ENCODE measurements at places on chromosomes 5 and 9.

DNA sequence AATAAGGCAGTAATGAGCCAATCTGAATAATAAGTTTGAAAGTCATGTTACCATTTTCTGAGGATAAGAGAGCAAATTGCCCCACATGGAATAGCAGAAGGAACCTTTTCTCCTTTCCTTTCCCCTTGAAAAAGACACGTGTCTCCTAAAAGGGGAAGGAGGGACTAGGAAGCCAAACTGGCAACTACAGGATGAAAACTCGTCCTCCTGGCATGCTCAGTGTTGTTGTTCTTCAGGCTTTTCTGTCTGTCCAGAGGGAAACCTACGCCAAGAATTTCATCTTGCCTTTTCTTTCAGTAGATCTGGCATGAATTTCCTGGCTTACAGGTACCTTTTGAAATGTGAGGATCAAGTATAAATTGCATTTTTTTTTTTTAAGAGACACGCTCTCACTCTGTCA, 355.9 kb upstream of the TLE4 start:
- DNase-seq, result no peak

- no peak for DNase-seq
Measured at GRCh38 chr9:138038244-138038671, 160.7 kb downstream of the CACNA1B start.

- no peak for DNase-seq
Measured at GRCh38 chr5:133741396-133741795, 129.1 kb upstream of the FSTL4 start.

DNA sequence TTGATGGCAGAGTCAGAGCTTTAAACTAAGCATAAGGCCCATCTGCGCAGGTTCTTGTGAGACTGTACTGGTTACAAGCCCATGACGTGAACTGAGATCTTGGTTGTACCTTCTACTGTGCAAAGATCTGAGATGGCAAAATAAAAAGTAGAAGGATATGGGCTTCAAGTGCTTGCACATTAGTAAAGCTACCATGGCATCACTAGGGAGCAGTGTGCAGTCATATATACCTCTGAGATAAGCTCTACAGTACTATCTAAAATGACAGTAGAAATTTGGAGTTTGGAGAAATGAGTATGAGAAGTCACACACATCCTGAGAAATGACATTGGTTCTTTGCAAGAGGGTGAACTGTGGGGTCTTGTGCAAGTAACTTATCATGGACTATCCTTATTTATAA, 408.2 kb upstream of the PRR16 start:
- peak; percentile 46 for DNase-seq

DNA sequence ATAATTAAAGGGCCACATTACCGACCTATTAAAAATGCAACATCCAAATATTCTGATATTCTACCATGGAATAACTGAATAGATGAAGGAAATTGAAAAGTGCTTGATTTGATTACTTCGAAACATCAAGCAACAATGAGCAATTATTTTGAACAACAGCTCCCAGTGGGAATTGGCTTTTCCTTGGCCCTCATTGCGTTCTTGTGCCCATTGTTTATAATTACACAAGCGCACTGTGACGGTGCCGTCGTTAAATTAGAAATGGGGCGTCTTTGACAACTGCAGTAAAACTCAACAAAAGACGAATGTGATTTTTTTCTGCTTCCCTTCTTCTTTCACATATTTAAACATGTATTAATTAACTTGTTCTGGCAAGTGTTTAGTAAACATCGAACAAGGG, 61.6 kb downstream of the CDH6 start:
- no peak for DNase-seq

DNA sequence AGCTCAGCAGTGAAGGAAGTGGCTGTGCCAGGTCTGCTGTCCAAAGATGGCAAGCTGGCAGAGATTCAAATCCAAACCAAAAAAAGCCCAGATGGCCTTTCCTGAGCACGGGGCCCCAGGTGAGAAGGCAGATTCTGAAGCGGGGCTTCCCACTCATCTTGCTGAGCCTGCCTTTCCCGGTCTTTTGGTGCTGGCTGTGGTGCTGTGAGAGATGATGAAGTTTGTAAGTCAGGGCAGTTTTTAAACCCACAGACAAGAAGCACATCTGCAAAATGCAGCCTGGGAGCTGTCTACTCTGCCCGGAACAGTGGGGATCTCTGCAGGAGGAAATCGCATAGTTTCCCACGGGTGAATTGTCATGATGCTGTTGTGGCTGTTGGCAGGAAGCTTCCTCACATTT, 85.0 kb upstream of the IRX4 start:
- no peak for DNase-seq

DNA sequence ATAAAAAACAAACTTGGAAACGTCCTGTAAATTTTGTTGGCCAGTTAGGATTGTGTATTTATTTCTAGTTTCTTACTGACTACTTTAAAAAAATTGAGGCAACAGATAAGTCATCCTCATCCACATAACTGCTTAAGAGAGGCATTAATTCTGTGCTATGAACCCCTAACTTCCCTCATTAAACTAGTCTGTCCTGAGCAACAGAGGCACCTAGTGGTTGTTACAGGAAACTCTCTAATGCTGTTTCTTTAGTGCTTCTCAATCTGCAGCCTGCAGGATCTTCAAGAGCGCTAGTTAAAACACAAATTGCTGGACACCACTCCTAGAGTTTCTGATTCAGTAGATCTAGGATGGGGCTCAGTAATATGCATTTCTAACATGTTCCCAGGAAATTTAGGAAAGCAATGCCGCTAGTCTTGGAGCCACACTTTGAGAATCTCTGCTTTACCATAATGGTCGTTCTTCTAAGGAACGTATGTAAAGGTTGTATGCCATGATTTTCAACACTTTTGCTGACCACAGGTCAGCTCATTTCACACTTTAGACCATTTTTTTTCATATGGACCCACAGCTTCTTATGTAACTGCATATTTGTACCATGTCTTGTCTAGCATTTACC, 410.1 kb upstream of the SMARCA2 start:
- DNase-seq, result no peak

DNA sequence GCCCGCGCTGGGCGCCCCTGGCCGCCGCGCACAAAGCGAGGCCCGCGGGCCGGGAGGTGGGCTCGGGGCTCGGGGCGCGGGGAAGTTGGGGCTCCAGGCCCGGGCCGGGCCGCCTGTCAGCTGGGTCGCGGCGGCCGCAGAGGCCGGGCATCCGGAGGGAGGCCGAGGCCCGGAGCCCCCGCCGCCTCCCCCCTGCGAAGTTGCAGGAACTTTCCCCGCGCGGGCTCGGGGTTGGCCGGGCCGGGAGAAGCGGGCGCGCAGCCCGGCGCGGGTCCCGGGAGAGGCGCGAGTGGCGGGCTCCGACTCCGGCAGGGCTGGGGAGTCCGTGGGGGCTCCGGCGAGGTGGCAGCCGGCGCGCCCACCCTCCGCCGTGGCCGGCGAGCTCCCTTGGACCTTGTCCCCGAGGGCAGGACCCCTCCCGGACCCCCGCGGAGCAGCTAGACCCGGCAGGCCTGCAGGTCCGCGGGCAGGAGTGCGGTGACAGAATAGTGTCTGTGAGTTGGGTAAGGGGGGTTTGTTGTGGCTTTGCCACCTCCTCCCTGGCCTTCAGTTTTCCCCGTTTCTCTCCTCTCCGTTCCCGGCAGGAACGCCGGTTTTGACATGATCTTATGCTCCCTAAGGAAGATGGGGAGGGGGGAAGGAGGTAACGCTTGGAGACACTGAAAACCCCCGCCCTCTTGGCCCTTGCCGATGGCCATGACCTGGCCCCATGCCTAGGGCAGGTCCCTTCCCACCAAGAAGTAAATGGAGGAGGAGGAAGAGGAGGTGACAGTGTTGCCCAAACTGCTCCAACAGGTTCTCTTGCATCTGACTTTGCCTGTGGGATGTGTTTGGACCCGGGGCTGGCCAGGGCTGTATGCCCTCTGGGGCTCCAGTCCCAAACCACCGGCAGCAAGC, 942 bp downstream of the PHF2 start:
- no peak for DNase-seq

DNA sequence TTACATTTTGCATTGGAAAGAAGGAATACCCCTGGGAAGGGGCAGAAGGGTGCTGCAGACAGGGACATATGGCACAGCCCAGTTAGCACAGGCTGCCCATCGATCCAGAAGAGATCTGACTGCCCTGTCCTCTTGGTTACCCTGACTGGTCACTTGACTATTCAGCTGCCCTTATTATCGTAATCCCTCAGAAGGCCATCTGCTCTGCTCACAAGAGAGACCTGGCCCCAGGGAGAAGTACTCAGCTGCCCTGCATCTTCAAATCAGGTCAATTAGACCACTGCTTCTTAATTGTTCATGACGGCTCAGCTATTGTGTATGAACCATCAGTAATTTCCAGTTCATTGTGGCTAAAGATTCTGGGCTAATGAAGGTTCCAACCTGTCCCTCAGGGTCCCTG, 345.0 kb downstream of the TLE1 start:
- no peak for DNase-seq

DNA sequence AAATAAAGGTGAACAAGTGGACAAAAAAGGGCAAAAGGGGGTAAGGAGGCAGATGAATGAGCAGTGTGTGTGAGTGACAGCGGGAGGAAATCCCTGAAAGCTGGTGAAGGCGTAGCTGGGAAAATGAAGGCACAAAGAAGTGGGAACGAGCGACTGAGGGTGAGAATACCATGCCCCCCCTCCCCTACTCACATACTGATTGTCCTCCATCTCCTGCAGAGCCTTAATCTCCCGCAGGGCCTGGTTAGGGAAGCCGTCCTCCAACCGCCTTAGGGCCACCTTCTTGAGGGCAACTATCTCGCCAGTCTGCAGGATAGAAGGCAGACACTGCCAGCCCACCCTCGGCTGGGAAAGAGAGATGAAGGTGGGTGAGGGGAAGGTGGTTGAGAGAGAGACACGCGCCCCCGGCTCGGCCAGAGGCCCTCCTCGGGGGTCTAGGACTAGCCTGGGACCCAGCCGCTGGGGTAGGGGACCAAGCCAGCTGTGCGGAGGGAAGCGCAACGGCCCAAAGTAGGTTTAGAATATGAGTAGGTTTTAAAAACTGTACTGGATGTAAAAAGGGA, 522 bp downstream of the CDK20 start:
- no peak for DNase-seq

- DNase-seq, result no peak
Measured at GRCh38 chr5:87054821-87055220, 212.9 kb upstream of the RASA1 start.

DNA sequence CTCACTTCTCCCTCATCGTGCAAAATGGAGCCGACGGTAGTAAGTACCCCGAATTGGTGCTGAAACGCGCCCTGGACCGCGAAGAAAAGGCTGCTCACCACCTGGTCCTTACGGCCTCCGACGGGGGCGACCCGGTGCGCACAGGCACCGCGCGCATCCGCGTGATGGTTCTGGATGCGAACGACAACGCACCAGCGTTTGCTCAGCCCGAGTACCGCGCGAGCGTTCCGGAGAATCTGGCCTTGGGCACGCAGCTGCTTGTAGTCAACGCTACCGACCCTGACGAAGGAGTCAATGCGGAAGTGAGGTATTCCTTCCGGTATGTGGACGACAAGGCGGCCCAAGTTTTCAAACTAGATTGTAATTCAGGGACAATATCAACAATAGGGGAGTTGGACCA, 979 bp downstream of the PCDHGA12 start:
- no peak for DNase-seq

DNA sequence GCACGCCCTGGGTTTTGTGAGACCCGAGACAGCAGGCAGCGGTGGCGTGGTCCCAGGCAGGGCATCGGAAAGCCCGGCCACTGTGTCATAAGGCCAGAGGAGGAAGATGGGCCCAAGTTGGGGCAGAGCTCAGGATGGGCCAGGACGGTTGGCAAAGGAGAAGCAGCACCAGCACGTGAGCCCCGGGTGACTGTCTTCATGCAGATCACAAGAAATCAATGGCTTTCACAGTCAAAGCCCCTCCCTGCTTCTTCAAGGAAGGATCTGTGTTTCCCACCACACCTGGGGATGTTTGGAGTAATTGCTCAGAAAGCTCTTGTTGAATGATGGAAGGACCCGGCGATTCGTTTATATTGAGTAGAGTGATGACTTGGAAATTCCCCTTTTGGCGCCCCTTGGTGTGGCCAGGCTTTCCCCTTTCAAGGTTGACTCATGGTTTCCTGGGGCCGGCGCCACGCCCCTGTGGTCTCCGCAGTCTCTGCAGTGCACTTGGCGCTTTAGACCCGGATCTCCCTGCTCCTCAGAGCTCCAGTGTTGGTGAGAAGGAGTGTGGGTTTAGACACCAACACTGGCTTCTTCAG, 52.1 kb downstream of the IL31RA start:
- DNase-seq, result no peak

DNA sequence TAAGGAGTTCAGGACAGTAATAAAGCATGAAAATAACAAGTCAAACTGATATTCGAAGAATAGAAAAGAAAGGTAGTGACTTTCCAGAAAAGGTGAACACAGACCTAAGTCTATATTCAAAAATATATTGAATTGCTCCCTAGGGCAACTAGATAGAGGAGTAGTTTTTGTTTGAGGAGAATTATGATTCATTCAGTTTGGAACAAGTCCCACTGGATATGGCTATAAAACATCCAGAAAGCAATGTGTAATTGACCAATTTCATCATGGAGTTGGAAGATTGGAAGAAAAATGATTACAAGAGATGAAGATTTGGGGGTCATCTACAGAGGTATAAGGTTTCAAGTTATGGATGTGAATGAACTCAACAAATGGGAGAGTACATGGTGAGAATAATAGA, 117.5 kb upstream of the ZNF462 start:
- no peak for DNase-seq

DNA sequence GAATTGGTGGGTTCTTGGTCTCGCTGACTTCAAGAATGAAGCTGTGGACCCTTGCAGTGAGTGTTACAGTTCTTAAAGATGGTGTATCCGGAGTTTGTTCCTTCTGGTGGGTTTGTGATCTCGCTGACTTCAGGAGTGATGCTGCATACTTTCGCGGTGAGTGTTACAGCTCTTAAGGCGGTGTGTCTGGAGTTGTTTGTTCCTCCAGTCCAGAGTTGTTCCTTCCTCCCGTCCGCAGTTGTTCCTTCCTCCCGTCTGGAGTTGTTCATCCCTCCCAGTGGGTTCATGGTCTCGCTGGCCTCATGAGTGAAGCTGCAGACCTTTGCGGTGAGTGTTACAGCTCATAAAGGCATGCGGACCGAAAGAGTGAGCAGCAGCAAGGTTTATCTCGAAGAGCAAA, 159.6 kb upstream of the ADAMTSL1 start:
- no peak for DNase-seq

DNA sequence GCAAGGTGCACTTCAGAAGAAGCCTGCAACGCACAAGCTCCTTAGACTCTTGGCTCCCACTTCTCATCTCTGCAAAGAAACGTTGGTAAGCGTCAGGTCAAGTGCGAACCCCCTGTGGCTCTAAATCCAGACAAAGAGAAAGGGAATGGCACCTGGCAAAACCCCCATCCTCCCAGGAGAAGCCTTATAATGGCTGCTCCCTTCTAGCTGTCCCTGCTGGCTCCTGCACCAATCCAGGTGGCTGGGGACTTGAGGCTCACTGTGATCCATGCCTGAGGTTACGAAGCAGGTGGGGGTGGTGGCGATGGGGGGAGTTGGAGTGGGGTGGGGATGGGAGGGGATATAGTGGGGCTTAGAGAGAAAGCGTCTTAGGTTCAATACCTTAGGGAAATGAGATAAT, 272.8 kb downstream of the DENND1A start:
- DNase-seq, result no peak

DNA sequence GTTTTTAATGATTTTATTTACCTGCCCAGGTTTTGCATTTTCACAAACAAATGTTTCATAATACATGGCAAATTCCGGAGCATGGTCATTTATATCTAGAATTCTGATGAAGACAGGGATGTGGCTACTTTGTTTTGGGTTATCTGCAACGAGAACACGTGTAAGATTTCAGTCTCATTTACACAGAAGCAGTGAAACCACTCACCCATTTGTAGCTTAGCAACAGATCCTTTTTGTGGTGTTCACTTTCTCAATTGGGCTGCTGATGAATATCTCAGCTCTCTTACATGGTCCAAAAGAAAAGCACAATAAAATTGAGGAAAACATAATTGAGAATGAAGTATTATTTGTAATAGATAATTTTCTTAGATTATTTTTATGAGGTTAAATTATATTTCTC, 148.6 kb downstream of the CDH9 start:
- no peak for DNase-seq
